Endothelial cell (in vitro differentiated cells): ENCODE measurements at places on chromosomes 3 and 15.

GRCh38 chr3:80187981-80188380 is 420.2 kb upstream of the ROBO1 start:
- no peak for DNase-seq

GRCh38 chr3:133280586-133280985 is 119.3 kb upstream of the BFSP2 start:
- no peak for DNase-seq

DNA sequence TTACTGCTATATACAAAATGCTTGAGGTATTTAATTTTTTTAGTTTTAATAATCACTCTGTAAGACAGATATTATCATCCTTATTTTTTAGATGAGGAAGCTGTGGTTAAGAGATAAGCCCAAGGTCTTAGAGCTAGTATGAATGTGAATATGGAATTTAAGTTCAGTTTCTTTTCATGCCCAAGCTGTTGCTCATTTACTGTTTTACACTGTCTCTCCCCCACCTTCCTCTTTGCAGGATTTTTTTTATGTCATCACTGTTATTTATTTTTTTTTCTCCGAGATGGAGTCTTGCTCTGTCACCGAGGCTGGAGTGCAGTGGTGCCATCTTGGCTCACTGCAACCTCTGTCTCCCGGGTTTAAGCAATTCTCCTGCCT is 22.5 kb downstream of the MAP2K5 start:
- DNase-seq = no peak

DNA sequence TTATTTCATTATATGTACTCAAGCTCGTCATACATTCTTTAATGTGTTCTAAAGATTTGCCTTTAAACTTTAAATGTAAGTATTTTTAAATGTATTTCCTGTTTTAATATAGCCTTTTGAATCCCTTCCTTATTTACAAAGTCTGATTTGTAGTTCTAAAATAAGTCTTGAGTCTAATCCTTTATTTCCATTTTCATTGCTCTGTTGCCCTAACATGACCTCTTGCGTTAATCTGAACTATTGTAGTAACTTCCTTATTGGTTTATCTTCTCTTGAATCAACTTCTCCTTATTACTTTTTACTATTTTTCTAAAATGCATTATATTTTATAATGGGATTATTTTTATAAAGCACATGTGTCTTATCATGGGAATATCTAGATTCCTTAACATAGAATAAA is 24.0 kb downstream of the KNL1 start:
- no peak for DNase-seq

DNA sequence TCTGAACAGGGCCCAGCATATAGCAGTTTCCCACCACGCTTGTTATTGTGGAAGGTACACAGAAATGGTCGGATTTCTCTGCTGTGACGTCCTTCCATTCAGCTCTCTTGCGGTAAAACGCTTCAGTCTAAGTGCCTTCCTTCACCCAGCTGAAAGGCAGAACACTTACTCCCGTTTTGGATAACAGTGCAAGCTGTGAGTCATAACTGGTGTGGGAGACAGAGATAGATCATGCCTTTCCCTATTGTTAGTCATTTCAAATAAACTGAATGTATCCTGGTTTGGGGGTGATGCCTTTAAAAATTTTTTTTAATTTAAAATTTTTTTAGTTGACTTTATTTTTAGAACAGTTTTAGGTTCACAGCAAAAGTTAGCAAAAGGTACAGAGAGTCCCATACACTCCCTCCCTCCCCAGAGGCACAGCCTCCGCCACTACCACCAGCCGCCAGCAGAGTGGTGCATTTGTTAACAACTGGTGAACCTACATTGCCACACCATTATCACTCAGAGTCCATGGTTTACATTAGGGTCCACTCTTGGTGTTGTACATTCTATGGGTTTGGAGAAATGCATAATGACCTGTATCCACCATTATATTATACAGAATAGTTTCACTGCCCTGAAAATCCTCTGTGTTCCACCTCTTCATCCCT is 94.9 kb upstream of the NSMCE3 start:
- DNase-seq = no peak

GRCh38 chr3:121228971-121229370 is 316.8 kb downstream of the POLQ start:
- no peak for DNase-seq

DNA sequence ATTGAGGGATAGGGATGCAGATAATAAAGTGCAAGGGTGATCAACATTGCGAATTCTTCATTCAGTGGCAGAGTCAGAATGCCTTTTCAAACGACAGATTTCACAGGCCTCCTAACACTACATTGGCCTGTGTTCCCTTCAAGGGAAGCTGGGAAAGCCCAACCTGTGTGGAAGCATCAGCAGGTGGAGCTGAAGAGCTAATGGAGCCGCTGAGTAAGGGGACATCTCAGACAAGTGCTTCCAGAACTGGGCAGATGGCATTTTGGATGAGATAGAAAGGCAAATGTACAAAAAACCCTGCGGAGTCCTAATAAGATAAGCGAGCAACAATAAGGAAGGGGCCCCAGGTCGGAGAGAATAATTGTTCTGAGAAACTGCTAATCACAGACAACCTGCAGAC is 8.5 kb upstream of the SLC24A5 start:
- peak; percentile 38 for DNase-seq

DNA sequence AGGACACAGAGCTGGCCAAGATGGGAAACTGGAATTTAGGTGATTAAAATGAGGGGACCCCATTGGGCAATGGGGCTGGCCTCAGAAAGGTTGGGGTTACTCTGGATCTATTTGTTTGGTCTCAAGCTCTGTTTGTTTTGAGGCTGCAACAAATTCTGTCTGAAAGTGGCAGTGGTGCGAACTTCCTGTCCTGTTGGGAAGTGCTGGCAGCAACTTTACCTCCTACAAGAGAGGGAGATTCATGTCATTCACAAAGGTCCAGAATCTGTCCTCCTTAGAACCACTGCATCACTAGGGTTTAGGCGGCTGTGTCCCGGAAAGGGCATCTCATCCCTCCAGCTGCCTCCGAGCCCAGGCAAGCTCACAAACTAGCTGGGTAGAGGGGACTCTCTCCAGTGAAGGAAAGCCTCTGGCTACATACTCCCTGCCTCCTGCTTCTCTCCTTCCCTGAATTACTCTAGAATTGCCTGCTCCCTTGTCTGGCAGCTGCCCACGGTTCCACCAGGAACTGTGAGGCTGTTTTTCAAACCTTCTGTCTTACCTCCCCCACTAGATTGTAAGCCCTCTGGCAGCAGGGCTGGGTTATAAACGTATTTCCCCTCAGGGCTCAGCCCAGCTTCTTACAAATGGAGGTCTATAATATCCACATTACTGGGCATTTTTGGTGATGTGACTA is 23.6 kb downstream of the MEGF11 start:
- no peak for DNase-seq

- no peak for DNase-seq
Measured at GRCh38 chr3:171690281-171690680, 120.0 kb downstream of the PLD1 start.

DNA sequence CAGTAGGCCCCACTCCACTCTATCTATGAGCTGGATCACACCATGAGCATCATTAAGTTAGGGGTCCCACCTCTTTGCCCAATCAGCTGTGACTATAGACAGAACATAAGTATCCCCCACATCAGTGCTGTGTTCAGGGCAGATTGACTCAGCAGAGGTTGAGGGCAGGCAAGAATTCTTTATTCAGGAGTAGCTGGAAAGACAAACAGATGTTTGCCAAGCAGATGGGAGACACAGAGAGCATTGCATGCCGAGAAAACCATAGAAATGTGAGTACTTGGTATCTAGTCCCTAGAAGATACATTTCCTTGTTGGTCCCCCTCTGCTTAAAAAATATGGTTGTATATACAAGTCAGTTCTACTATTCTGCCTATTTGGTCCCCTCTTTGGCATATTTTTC is 440.8 kb downstream of the RAP2B start:
- no peak for DNase-seq
